GM23338 (cell line): ENCODE measurements at places on chromosomes 12 and 14. TPM values are rescaled to one million over a fixed set of nuclear protein-coding genes. Genes with fewer than 3 reads are reported as not detected.

Gene STXBP6
- total RNA-seq: 19.7 and 23.8 TPM in 2 replicates

Gene CIDEB
- total RNA-seq: 4.6 and 8.9 TPM in 2 replicates

Gene KLHL33
- total RNA-seq: 0.12 and 0.35 TPM in 2 replicates

Gene KRT73
- not detected in 2 replicates for total RNA-seq

Gene FSCB
- total RNA-seq: 0.07 and 0.12 TPM in 2 replicates

Gene HCAR3
- total RNA-seq: not detected in 2 replicates

DNA sequence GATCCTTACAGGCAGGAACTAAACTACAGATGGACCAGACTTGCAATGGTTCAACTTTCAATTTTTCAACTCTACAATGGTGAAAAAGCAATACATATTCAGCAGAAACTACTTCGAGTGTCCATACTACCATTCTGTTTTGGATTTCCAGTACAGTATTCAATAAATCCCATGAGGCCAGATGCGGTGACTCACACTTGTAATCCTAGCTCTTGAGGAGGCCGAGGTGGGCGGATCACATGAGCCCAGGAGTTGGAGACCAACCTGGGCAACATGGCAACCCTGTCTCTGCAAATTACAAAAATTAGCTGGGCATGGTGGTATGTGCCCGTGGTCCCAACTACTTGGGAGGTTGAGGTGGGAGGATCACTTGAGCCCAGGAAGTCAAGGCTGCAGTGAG lies 336.1 kb downstream of the MED13L start:
- no peaks in the 10 kb centered on the region for H3K27me3 ChIP-seq
- DNase-seq: no peak
- H3K4me3 ChIP-seq: no peak overlapping the region

DNA sequence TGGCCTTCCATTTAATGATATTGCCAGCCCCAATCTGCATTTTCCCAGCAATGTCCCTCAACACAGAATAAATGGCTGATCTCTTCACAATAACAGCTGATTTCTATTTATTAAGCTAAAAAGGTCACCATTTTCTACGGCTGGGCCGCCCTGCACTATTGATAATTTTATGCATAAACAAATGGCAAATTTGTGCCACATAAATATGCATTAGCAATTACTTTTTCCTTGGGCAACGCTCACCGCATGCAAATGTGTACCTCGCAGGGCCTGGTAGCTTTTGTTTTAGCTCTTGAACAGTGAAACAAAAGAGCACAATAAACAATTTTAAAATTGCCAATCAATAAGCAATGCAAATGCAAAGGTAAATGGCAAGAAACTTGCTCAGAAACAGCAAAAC lies 331.9 kb upstream of the SOX5 start:
- no peak overlapping the region for H3K27ac ChIP-seq
- no peak for DNase-seq

DNA sequence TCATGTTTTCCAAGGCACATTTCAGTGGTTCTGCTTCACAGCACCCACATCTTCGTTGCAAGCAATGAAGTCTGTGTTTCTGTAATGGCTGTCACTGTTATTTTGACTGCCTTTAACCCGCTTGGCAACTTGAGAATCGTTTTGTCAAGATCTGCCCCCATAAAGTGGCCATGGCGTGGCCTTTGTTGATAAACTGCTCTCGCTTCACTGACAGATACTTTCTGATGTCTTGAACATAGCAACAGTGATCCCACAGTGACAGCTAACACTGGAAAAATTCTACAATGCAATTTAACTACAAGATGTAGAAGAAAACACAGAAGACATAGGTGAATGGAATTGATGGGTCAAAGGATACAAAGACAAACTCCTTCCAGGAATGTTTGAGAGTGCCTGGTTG lies 184.2 kb downstream of the KLHL28 start:
- no peak overlapping the region for H3K4me3 ChIP-seq
- no peak overlapping the region for H3K27ac ChIP-seq
- H3K36me3 ChIP-seq: no peaks in the 10 kb centered on the region
- DNase-seq: no peak
- H3K4me1 ChIP-seq: no peaks in the 10 kb centered on the region
- H3K27me3 ChIP-seq: no peaks in the 10 kb centered on the region

DNA sequence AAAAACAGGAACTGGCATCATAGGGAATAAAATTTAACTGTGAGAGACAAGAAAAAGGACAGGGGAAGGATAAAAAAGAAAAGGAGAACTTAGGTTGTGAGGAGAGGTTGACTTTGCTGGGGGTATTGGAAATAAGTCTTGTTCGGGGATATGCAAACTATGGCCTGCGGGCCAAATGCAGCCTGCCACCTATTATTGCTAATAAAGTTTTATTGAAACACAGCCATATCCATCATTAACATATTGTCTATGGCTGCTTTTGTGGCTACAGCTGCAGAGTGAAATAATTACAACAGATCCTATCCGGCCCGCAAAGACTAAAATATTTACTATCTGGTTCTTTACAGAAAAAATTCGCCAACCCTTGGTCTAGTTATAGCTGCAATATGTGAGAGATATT lies 18.6 kb downstream of the BBS10 start:
- H3K27ac ChIP-seq: no peak overlapping the region
- no peaks in the 10 kb centered on the region; the same call in 1 of the 2 replicates for H3K36me3 ChIP-seq
- H3K4me3 ChIP-seq: no peak overlapping the region
- no peaks in the 10 kb centered on the region for H3K27me3 ChIP-seq
- DNase-seq: no peak

GRCh38 chr12:5305425-5305824 lies 126.5 kb upstream of the NTF3 start:
- H3K4me3 ChIP-seq: no peak overlapping the region
- DNase-seq: no peak
- no peak overlapping the region for H3K27ac ChIP-seq
- no peaks in the 10 kb centered on the region for H3K36me3 ChIP-seq

- no peaks in the 10 kb centered on the region for H3K27me3 ChIP-seq
- H3K27ac ChIP-seq: no peak overlapping the region
- no peak for DNase-seq
Measured at GRCh38 chr12:111942557-111942956, 70.4 kb downstream of the TMEM116 start.

DNA sequence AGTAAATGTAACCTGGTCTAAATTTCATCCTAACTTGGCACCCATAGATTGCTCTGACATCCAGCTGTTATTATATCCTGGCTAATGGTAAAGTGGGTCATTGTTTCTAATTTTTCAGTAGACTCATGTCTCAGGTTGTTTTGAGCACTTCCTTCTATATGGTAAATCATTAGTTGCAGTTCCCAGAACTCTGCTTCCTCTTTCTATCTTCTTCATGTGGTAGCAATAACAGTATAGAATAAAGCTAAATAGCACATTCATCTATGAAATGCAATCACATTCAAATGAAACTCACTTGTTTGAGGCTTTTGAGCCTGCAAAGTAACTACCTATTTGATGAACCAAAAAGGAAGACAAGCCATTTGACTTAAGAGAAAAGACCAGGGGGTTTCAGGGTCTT lies 65.1 kb upstream of the GZMB start:
- no peaks in the 10 kb centered on the region for H3K4me1 ChIP-seq
- H3K27ac ChIP-seq: no peak overlapping the region
- H3K27me3 ChIP-seq: no peaks in the 10 kb centered on the region
- H3K4me3 ChIP-seq: no peak overlapping the region

DNA sequence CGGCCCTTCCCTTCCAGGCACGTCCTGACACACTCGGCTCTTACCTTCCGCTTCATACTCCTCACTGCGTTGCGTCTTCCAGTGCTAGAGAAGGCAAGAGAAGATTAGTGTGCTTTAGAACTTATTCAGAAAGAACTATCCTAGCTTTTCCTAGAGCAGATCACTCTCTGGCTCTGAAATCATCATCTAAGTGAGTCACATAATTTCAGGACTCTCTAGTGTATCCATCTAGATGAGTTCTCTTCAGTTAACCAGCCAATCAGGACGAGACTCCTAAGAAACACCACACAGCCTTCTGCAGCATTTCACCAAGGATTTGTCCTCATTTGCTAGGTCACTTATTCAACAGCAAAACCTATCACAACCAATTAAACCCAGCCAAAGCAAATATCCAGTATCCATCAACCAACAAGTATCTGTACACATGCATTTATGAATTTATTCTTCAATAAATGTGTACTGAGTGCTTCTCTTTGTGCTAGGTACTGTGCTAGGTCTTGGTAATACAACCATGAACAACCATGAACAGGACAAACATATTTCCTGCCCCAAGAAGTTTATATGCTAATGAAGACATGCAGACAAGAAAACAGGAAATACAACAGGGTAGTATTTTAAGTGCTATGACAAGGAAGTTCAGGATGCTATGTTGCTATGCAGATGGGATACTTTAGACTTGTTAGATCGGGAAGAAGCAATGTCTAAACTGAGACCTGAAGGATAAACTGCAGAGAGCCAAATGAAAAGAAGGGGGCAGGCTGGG lies 52.1 kb downstream of the NIN start:
- DNase-seq: no peak
- no peak overlapping the region for H3K4me3 ChIP-seq
- H3K27me3 ChIP-seq: no peaks in the 10 kb centered on the region
- H3K36me3 ChIP-seq: no peaks in the 10 kb centered on the region
